CD14-positive monocyte (primary cell): ENCODE measurements at places on chromosomes 5 and 9. TPM values are rescaled to one million over a fixed set of nuclear protein-coding genes. Genes with fewer than 3 reads are reported as not detected.

The DMRT3 gene
- polyA plus RNA-seq, result not detected in 2 replicates

The PAEP gene
- not detected in 2 replicates for polyA plus RNA-seq

The IFNA13 gene
- not detected in 2 replicates for polyA plus RNA-seq

The LTC4S gene
- polyA plus RNA-seq, result 2.1 and 2.9 TPM in 2 replicates

The BNC2 gene
- polyA plus RNA-seq, result not detected in 2 replicates

The FBXL7 gene
- polyA plus RNA-seq, result not detected

The PGM5 gene
- 1.1 TPM for polyA plus RNA-seq

The ZNF618 gene
- 0.78 TPM for polyA plus RNA-seq

The RLN1 gene
- polyA plus RNA-seq, result not detected

The UGT3A1 gene
- polyA plus RNA-seq, result not detected in 2 replicates

The FOXD4L5 gene
- not detected for polyA plus RNA-seq

The PCDHA8 gene
- polyA plus RNA-seq, result not detected
